ENCODE measurements at places on chromosomes 1 and 21.
A peak's percentile ranks its signal among the peaks of the same experiment; 100 is the strongest.

- DNase-seq: no peak
These were observed 14.7 kb upstream of the LY9 start for GRCh38 chr1:160781186-160781766.

GRCh38 chr1:106699433-106699832 lies 357.0 kb upstream of the PRMT6 start:
- no peak for DNase-seq

- no peak for DNase-seq
These were observed 18.7 kb upstream of the CSF1 start for GRCh38 chr1:109891930-109892329.

DNA sequence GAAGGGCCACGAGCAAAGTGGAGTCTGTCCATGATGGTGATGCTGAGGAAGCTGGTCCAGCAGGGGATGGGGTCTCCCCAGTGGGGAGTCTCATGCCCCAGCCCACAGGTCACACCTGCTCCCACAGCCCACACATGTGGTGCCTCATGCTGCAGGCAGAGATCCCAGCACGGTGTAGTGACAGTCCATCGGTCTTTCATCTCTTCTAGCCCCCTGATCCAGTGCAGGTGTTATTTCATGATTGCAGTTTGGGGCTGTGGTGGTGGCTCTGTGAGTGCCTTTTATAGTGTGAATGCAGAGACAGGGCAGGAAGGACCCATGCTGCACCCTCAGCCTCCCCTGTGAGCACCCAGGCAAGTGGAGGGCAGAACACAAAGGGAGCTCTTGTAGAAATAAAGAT lies 45.0 kb downstream of the UBASH3A start:
- no peak for DNase-seq

GRCh38 chr21:44485254-44485793 lies 30.0 kb downstream of the LRRC3 start:
- peak; percentile 36 for DNase-seq

GRCh38 chr1:172662464-172663109 lies 3.7 kb downstream of the FASLG start:
- DNase-seq: peak; percentile 79

DNA sequence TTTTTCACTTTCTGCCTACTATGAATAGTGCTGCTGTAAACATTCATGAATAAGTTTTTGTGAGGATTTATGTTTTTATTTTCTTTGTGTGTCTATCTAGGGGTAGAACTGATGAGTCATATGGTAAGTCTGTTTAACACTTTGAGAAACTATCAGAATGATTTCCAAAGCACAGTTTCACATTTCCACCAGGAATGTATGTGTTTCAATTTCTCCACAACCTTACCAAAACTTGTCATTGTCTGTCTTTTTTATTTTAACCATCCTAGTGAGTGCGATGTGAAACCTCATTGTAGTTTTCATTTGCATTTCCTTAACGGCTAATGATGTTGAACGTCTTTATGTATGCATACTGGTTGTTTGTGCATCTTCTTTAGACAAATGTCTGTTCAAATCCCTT lies 23.5 kb downstream of the RNASEL start:
- DNase-seq: no peak

DNA sequence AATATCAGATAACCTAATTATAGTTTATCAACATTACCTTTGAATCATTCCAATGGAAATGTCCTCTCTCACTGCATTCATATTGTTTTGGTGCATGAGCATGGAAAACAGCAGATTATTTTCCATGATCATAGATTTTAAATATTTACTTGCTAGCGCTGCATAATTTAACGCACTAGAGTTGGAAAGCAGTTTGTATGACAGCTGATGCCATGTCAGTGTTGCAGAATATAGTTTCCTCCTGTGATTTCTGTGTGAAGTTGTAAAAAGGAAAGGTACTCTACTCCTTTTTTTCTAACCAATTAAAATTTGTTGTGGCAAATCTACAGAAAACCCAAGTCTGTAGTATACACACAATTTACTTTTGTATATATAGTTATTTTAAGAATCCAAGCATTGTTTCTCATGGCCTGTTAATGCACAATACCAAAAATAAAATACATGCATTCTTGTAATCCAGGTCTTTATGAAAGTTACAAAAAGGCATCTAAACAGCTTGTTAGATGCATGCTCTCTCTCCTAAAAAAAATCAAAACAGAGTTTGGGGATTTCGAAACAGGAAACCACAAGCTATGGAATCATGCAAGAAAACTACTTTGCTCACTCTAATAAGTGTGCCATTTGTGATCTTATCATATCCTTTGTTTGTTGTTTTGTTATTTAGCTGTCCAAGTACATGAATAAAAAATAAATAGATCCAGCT lies 1.9 kb upstream of the ATG4C start:
- no peak for DNase-seq

DNA sequence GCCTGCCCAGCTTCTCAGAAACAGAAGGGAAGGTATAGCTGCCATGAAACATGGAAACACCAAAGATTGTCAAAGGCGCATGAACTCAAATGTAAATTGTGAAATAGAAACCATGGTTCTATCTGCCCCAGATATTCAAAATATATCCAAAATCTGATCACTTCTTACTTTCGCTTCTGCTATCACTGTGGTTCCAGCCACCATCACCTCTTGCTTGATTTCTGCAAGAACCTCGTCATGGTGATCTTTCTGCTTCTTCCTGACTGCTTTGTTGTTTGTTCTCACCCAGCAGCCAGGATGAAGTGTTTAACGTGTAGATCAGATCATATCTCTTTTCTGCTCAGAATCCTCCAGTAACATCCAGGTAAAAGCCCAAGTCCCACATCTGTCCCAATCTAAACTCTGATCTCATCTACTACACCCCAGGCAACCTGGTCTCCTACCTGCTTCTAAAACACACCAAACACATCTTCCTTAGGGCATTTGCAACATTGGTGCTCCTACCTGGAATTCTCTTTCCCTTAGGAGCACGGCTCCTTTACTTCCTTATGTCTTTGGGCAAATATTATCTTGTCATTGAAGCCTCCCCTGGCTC lies 10.5 kb upstream of the LMO4 start:
- no peak for DNase-seq

GRCh38 chr1:204831186-204831585 lies 39.5 kb upstream of the NFASC start:
- DNase-seq: no peak

DNA sequence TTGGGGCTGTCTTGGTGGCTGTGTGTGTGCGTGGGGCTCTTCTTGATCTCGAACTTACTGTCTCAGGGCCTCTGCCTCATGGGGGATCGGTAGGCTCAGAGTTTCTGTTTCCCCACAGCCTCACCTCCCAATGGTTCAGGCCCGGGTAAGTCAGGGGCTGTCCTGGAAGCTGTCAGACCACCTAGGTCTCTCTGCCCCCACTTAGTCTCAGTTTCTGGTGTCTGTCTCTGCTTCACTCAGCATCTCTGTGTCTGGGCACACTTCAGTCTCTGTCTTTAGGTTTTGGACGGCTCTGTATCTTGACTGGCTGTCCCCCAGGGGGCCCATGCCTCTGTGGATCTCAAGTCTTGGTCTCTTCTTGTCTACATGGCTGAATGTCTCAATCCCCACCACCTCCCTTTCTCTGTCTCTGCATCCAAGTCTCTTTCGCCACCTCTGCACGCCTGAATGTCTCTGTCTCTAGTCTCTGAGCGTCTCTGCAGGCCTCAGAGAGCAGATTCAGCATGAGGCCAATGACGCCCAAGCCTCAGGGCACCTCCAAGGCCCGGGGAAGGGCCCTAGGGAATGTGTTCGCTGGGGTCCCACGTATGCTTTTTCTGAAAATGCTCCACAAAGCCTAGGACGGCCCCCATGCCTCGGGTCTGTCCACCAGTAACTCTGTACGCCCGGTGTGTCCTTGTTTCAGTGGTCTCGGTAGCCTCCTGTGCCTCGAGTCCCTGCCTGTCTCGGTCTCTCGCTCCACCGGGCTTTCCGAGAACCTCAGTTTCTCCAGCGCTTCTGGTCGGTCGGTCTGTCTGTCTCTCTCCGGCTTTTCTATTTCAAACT lies 818 bp downstream of the FHL3 start:
- no peak for DNase-seq

DNA sequence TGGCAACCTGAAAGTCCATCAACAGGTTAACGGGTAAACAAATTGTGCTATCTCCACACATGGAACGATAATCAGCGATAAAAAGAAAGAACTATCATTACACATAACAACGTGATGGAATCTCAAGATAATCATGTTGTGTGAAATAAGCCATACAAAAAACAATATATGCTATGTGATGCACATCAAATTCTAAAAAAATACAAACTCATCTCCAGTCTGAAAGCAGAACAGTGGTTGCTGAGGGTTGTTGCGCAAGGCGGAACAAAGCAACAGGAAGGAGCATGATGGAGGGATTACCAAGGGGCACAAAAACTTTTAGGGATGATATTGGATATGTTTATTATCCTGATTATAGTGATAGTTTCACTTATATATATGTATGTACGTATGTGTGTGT lies 324.8 kb downstream of the VAV3 start:
- no peak for DNase-seq

- no peak for DNase-seq
These were observed 76.6 kb downstream of the RPE65 start for GRCh38 chr1:68373173-68373572.

GRCh38 chr21:35321322-35322200 lies 272.5 kb upstream of the RUNX1 start:
- DNase-seq: no peak

- no peak for DNase-seq
These were observed 387.9 kb downstream of the NUF2 start for GRCh38 chr1:163709636-163710035.

DNA sequence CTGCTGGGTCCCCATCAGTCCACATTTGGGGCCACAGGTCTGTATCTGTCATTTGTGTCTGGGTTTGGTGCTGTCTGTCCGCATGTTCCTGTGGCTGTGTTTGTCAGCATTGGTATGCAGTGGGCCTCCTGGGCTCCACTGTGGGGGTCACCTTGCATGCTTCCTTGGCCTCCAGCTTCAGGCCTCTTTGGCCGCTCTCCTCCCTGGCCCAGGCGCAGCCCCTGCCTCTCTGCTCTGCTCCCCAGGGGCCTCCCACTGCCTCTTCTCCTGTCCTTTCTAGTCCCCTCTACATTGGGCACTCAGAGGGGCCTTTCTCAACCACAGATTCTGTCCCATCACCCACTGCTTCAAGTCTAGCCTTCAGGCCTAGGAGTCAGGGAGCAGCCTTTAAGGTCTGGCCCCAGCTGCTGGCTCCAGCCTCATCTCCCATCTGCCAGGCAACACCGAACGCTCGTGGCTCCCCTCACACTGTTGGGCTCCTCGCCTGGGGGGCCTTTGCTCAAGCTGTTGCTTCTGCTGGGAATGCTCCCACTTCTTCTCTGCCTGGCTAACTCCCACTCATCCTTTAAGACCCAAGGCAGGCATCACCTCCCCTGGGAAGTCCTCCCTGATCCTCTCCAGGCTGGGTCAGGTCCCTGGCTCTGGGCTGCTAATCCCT lies 14.6 kb downstream of the ZNF362 start:
- DNase-seq: no peak

- no peak for DNase-seq
These were observed 13.0 kb upstream of the ARHGAP29 start for GRCh38 chr1:94250341-94250740.

DNA sequence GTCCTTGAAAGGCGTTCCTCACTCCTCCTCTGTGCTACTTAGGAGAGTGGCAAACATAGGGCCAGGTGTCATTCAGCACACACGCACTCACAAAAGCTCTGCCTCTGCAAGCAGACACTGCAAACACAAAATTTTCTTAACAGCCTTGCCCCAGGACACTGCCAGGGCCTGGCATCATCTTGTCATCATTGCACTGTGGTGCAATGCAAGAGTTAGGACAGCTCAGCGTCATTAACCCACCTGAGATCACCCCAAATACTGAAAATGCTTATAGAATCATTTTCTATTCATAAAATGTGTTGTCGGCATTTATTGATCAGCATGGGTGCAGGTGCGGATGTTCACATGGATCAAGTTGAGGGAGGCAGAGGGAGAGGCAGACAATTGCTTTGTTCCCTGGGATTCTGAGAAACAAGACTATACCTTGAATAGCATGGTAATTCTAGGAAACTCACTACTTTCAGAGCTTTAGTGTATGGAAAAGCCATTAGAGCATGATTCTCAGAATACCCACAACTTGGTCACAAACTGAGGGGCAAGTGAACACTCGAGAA lies 3.0 kb downstream of the ADAM30 start:
- DNase-seq: no peak

DNA sequence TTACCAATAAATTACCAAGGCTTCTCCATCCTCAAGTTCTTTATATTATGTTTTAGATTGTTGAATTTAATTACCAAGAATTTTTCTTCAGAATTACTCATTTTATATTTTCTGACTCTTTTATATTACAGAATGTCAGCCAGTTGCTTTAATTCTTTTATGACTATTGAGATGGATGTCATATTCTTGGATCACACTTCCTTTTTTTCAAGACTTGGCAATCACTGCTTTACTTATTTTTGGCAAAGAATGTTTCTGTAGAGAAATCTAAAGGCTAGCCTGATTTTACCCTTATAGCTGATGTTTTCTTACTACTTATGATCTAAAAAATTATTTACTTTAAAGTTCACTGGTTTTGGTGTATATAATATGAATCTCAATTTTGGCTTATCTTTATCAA lies 721.1 kb upstream of the TMPRSS15 start:
- no peak for DNase-seq

- DNase-seq: no peak
These were observed 16.0 kb downstream of the LRIG2 start for GRCh38 chr1:113088972-113089371.

GRCh38 chr21:33975548-33976081 lies 60.0 kb upstream of the ATP5PO start:
- DNase-seq: peak; percentile 61

- no peak for DNase-seq
These were observed 18.9 kb upstream of the CCT8 start for GRCh38 chr21:29092102-29092959.

DNA sequence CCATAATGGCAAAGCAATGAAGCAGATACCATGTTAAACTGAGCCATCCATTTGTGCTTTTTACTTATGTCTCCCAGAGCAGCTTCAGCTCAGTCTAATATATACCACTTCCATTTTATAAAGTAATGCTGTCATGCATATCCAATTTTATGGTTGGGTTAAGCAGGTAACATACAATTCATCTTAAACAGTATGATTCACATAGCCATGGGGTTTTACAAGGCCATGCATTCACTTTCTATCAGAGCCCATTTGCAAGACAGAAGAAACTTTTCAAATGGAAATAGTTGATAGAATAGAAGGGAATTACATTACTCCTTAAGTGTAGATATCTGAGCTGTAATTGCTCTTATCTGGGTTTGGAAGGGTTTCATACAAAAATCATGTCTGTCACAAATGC lies 580.5 kb upstream of the CXADR start:
- no peak for DNase-seq

GRCh38 chr1:205748403-205749233 lies 1.4 kb downstream of the NUCKS1 start:
- DNase-seq: peak; percentile 17

GRCh38 chr1:68255301-68255700 lies 23.0 kb upstream of the WLS start:
- DNase-seq: no peak

GRCh38 chr1:183165456-183165855 lies 20.6 kb upstream of the LAMC2 start:
- DNase-seq: no peak

Data from stimulated activated CD8-positive, alpha-beta memory T cell treated with anti-CD3 and anti-CD28 coated beads, Interleukin-2, amount 100 ng/mL, for 48 hours (primary cell).